ENCODE measurements at places on chromosomes 12 and 14.

DNA sequence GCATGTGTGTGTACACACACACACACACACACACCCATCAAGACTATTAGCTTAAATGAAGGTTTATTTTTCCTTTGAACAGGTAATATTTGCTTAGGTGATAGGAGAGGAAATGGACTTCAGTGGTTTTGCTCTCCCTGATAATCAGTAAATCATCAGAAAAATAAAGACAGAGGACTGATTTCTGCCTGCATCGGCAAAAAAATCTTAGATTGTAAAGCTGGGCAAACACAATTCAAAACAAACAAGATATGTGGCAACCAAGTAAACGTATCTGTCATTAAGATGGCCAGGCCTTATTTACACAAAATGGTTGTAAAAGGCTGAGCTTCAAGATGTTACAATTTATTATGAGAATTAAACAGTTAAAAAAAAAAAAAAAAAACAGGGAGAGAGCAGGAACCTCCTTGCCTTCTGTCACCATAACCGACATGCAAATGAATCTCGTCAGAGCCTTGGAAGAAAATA is 31.3 kb downstream of the PRKD1 start:
- DNase-seq = no peak

GRCh38 chr12:39538679-39539104 is 80.9 kb downstream of the ABCD2 start:
- no peak for DNase-seq

GRCh38 chr14:49754570-49755097 is 13.3 kb upstream of the KLHDC2 start:
- no peak for DNase-seq

DNA sequence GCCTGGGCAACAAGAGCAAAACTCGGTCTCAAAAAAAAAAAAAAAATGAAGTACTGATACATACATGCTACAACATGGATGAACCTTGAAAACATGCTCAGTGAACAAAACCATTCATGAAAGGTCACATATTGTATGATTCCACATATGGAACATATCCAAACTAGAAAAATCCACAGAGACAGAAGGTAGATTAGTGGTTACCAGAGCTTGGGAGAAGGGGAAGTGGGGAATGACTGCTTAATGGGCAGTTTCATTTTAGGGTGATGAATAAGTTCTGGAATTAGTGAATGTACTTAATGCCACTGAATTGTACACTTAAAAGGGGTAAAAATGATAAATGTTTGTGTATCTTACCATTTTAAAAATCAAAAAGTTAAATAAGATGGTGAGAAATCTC is 2.7 kb downstream of the ITGB7 start:
- no peak for DNase-seq

GRCh38 chr14:53613404-53614253 is 343.0 kb downstream of the BMP4 start:
- DNase-seq = peak; percentile 76

GRCh38 chr12:54378796-54379397 is 5.6 kb downstream of the ZNF385A start:
- peak; percentile 94 for DNase-seq

DNA sequence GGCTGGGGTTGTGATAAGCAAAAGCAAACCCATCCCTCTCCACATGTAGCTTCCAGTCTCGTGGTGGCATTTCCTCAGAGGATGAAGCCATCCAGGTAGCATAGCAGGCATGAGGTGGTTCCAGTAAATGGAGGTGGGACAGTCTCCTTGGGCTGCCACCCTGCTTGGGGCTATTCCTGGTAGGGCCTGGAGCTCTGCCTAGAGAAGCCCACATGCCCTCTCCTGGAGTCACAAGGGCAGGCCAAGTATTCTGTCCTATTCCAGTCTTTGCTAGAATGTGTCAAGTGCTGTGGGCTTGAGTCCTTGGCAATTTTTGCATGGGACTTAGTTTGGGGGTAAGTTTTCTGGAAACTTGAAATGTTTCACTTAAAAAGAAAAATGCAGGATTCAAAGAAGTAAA is 469.9 kb downstream of the DPF3 start:
- no peak for DNase-seq

DNA sequence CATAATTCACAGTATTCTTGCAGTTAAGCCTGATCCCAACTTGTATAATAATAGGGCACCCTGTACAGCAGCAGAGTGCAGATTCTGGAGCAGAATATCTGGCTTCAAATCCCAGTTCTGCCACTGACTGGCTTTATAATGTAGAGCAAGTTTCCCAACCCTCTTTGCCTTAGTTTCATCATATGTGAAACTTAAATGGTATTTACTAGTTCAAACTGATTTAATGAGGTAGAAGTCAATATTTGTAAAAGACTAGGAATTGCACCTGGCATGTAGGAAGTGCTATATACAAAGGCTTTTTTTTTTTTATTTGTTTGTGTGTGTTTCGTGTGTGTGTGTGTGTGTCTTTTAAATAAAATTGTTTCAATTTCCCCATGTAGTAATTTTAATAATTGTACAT is 125.9 kb downstream of the CCER1 start:
- DNase-seq = no peak

DNA sequence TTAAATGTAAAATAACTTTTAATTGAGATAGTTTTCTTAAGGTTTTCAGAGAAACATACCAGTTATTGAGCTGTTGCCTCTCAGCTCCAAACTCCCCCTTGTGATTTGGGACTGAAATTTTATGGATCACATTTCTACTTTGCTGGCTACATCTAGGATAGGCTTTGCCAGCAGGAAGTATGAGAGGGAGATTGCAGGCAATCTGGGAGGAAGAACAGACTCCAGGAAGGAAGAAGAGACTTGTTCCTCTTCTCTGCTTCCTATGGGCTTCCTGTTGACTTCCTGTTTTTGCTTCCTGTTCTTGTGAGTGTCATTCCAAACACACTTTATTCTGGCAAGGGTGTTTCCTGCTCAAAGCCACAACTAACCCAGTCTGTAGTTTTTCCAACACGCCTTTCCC is 312.9 kb downstream of the ITPR2 start:
- DNase-seq = no peak

DNA sequence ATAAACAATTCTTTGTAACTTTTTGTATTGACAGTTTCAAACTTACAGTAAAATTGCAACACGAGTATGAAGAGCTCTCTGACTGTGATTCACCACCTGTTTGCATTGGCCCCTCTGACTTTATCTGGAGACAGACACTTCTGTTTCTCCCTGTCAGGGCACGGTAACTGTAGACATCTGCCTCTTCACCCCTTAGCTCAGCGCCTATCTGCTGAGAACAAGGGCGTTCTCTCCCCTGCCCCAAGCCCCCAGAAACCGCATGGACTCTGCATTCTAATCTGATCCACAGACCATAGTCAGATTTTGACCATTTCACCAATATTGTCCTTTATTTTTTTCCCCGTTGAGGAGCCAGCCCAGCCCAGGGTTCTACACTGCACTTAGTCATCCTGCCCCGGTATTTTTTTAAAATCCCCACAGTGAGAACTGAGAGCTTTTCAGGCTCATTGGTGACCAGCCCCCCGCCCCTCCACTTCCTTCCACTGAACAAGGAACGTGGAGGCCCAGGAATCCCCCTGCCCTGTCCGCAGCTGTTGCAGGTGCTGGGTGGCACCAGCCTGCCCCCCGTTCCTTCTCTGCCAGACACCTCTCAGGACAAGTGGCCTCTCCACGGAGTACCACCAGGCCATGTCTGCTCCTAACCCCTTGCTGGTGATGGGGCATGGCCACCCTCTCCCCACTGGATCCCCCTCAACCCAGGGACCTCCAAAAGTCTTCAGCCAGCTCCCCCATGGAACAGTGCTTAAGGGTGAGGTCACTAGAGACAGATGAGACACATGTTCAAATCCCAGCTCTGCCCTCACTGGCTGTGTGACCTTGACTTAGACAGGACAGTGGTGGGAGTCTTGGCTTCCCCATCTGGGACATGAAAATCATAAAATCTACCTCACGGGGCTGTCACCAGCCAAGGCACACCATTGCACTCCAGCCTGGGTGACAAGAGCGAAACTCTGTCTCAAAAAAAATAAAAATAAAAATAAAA is 11.2 kb downstream of the RHOF start:
- peak; percentile 49 for DNase-seq

GRCh38 chr12:122754790-122755189 is 2.2 kb downstream of the DENR start:
- no peak for DNase-seq

DNA sequence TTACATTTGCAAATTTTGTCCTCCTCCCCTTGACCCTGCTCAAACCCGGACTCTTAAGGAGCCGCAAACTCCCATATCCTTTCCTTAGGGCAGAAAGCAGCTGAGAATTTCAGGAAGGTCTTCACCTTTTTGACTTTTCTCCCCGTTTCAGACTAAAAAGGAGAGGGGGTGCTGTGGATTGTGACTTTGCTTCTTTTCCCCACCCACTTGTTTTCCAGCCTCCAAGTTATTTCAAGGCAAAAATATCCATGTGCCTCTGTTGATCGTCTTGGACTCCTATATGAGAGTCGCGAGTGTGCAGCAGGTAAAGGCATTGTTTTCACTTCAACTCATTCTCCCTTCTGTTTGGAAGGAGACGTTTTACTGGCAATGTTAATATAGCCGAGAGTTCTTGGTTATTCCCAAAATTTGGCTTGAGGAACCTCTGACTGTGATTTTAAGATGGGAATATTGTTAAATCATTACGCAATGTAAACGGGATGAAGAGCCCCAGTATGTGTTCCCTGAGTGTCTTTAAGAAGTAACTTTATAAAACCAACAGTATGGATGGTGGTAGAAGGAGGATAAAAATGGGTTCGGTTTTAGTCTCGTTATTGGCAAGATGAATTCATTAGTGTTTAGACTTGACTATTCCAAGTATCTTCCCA is 663 bp downstream of the LRRK2 start:
- DNase-seq = no peak

DNA sequence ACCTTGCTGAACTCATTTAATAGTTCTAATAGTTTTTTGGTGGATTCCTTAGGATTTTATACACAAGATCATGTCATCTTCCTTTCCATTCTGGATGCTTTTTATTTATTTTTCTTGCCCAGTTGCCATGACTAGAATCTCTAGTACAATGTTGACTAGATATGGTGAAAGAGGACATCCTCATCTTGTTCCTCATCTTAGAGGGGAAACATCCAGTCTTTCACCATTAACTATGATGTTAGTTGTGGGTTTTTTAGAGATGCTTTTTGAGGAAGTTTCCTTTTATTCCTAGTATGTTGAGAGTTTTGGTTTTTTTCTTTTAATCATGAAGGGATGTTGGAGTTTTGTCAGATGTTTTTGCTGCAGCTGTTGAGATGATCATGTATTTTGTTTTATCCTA is 8.7 kb downstream of the ANKRD13A start:
- DNase-seq = no peak

Data from endodermal cell (in vitro differentiated cells).